Activated naive CD4-positive, alpha-beta T cell (primary cell): ENCODE measurements at places on chromosomes 2 and 18.

DNA sequence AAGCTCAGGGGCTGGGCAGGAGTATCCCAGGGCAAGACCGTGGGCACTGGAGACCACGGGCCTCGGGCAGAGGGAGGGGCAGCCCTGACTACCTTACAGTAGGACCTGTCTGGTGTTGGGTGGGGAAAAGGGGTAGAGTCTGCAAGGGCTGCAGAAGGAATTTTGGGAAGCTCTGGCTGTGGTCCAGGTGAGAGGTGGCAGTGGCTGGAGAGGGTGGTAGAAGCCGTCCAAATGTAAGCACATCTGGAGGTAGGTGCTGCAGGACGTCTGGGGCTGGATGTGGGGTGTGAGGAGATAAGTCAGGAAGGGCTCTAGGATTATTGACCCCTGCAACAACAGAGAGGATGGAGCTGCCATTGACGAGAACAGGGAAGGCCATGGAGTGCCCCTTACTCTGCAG is 486.7 kb downstream of the EIPR1 start:
- no peak for DNase-seq

DNA sequence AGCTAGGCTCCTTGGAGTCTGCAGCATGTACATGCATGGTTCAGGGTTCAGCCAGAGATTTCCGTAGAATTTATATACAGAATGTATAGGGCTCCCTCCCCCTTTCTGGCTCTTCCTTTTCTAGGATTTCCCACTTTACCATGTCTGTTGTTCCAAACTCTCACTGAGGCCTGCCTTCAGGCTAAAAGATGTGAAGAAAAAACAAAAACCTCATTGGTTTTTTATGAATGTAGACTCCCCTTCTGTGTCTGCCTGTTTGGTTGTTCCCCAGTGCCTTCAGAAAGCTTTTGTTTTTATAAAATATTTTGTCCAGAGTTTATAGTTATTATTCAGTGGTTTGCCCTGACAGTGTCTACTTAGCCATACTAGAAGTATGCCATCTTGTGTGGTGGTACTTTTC is 3.6 kb downstream of the NDUFV2 start:
- no peak for DNase-seq

GRCh38 chr2:207117668-207118067 is 48.1 kb downstream of the KLF7 start:
- DNase-seq, result no peak

DNA sequence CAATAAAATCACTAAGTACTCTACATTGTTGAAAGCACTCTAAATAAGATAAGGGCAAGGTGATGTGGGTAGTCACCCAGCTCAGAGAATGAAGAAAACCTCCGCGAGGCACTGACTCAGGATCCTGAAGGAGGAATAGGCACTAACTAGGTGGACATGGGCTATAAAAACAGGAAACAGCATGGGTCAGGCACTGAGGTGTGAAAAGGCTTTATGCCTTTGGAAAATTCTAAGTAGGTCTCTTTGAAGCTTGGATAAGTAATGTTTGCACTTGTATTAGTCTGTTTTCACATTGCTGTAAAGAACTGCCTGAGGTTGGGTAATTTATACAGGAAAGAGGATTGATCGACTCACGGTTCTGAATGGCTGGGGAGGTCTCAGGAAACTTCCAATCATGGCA is 161.6 kb downstream of the EPHA4 start:
- no peak for DNase-seq

DNA sequence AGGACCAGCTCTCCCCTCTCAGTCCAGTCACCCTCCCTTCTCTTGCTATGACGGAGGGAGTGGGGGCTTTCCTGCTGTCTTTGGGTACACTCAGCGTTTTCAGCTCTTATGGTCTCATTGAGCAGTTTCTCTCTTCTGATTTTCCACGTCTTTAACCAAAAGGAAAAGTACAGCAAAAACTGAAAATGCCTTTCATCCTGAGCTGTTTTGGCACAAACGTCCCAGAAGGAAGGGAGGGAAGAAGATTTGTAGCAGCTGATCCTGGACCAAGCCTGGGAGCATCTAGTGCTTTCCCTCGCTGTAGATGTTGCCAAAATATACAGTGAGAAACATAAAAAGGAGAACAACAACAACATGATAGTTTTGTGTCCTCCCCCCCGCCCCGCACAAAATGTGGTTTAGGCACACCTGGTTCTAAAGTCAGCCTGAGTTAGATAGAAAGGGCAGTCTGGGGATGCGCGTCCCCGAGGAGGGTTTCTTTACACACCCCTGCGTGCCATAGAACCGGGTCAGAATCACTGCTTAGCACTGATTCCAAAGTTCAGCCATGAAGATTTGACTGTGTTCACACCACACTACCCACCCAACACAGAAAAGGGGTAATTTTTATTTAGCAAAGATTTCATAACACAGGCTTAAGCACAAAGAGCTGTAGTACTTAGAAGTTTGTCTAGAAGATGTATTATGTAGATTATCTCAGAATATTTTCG is 53.4 kb downstream of the SLC40A1 start:
- no peak for DNase-seq

DNA sequence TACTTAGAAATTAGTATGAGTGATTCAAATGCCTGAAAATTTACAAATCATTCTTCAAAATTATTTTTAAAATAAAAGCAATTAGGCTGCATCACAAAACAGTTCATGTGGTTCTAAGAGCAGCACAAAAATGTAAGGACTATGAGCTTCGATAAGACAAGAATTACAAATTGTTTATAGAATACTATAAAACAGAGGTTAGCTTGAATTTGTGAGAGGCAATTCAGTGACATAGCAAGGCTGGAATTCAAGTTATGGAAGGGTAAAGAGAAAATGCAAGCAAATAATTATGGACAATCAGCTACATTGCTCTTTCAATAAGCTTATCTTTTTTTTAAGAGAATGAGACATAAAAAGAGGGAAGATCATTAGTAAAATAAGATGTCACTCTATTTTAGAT is 7.1 kb upstream of the XIRP2 start:
- DNase-seq, result no peak

GRCh38 chr2:200509235-200509611 is 645 bp downstream of the KCTD18 start:
- DNase-seq, result no peak

DNA sequence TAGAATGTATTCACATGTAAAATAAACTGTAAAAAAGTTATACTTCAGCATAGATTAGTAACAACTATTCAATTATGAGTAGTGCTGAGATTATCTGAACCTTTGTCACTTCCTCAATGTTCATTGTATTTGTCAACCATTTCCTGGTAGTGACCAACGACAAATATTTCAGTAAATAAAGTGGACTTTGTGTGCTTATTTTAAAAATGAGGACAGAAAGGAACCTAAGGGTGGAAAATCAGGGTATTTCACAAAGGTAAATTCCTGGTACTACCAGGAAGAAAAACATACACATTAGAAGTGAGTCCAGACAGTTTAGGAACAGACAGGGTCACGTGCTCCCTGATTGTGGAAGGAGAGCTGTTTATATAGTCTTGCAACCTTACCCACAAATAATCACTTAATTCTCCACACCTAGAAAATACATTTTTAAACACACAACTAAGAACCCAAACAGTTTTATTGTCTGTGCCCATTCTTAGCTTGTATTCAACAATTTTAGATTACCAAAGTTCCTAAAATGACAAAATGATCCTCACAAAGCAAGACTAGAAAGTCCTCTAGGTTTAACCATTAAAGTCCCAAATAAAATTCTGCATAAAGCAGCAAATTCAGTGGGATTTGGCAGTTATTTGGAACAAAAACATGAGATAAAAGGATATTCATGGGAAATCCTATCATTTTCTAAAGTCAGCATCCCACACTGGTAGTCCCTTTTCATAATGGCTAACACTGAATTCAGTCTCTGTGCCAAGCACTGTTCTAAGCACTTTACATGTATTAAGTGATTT is 28.2 kb downstream of the PELI1 start:
- no peak for DNase-seq

DNA sequence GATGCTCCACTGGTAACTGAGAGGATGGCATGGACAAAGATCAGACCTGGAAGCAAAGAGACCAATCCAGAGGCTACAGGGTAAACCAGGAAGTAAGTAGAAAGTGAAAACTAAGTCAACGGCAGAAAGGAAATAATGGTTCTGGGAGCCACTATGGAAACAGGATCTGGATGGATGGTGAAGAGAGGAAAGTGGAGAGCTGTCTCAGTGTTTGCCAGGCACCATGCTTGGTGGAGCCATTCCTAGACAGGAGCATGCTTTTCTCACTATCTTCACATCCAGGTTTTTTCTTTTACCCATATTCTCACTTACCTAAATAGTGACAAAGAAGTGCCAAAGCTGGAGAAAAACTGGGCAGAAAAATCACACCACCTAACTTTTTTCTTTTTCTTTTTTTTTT is 22.2 kb downstream of the ZNF521 start:
- no peak for DNase-seq

DNA sequence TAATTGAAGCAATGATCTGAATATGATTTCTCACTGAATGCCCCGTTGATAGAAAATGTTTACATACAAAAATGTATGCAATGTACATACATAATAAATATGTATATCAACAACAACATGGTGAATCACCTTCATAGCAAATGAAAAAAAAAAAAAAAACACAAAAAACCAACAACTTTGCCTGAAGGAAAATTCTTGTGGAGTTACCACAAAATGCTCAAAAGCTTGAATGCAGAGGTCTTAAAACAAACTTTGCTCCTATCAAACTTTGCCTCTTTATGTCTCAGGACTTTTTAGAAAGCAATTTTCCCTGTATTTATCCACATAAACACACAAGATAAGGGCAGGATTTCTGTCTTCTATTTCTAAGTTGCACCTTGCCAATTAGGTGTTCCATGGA is 92.9 kb upstream of the SIX2 start:
- no peak for DNase-seq

- no peak for DNase-seq
Measured at GRCh38 chr2:10135296-10136089, 13.0 kb downstream of the RRM2 start.

DNA sequence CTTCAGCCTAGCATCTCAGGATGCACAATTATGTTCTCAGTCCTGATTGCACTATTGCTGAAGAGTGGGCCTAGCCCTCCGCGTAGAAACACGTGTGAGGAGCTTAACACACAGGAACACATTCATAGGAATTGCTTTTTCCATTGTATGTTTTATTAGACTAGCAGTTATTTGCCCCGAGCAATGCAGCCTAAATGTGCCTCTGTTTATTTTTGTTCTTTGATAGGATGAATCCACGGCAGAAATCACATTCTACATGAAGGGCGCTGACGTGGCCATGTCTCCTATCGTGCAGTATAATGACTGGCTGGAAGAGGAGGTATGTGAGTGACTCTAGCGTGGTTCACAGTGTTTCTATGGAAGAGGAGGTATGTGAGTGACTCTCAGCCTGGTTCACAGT is 65.9 kb upstream of the NFATC1 start:
- no peak for DNase-seq

- peak; percentile 9 for DNase-seq
Measured at GRCh38 chr2:121650315-121650930, 1.2 kb upstream of the CLASP1 start.

DNA sequence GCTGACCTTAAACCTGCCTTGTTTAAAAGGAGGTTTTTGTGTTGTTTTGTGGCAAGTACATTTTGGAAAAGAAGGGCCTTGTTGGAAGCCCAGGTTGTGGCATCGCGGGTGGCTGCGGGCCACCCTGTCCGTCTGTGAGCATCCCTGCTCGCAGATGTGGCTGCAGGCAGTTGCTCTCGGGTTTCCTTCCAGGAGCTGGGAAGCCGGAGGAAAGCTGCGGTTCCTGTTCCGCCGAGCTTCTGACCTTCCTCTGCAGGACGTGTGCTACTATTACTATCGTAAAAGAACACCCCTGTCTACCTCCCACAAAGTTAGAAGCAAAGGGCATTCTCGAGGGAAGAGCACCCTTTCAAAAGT is 766 bp downstream of the MFF start:
- no peak for DNase-seq
